Activated T-helper 1 cell treated with anti-CD3 and anti-CD28 coated beads, Interleukin-12 subunit alpha, Interleukin-12 subunit beta, Interleukin-2, Interleukin-4 antibody, amounts not matched to agents 30 ng/mL and 10 ng/mL and 1 ng/mL, durations not matched to agents 14 hours and 24 hours and 36 hours (primary cell): ENCODE measurements at places on chromosomes 12 and 14.

DNA sequence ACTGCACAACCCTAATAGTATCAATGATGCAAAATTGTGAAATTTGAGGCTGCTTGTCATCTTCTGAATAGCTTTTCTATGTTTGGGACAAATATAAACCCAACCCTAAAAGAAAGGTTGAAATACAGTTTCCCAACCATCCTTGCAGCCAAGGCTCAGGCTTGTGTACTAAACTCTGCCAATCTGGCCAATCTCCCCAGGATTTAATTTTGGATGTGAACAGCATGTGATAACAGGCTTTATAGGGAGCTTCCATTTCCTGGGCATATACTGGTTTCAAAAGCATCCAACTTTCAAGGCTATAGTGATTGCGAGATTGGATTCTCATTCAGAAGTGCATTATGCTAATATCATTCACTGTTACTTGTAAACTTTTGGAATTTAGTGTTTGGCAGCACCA, 55.7 kb upstream of the MUCL1 start:
- H3K27me3 ChIP-seq: peaks cover 7% of the 10 kb centered on the region
- no peaks in the 10 kb centered on the region for H3K36me3 ChIP-seq
- DNase-seq: no peak
- H3K4me3 ChIP-seq: no peak overlapping the region

DNA sequence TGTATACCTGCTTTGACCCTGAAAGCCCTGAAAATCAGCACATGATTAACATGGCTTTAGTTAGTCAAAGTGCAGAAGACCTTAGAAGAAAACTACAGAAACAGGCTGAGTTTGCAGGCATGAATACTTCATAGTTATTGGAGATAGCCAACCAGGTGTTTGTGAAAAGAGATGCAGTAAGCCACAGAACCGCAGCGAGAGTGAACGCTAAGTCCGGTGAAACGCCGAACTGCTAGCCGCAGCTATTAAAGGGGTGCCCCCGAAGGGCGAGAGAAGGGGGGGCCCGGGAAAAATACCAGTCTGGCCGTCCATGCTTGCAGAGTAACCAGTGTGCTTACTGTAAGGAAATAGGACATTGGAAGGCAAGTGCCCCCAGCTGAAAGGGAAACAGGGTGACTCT, 784.0 kb upstream of the TMEM132C start:
- DNase-seq: no peak
- no peak overlapping the region for H3K27ac ChIP-seq
- peaks cover 14% of the 10 kb centered on the region for H3K4me1 ChIP-seq
- no peaks in the 10 kb centered on the region for H3K36me3 ChIP-seq
- no peaks in the 10 kb centered on the region for H3K27me3 ChIP-seq

- H3K4me3 ChIP-seq: peak overlapping the region; percentile 99
- peaks cover 7% of the 10 kb centered on the region for H3K36me3 ChIP-seq
- no peak for DNase-seq
- H3K27ac ChIP-seq: peak overlapping the region; percentile 99
- peaks cover 29% of the 10 kb centered on the region for H3K4me1 ChIP-seq
Observed at GRCh38 chr12:100265732-100266584, 921 bp downstream of the DEPDC4 start.

GRCh38 chr12:47020211-47020821, 59.1 kb upstream of the PCED1B start:
- H3K4me1 ChIP-seq: no peaks in the 10 kb centered on the region
- H3K27ac ChIP-seq: no peak overlapping the region
- peaks cover 21% of the 10 kb centered on the region for H3K27me3 ChIP-seq
- no peaks in the 10 kb centered on the region for H3K36me3 ChIP-seq
- no peak overlapping the region for H3K4me3 ChIP-seq
- no peak for DNase-seq

DNA sequence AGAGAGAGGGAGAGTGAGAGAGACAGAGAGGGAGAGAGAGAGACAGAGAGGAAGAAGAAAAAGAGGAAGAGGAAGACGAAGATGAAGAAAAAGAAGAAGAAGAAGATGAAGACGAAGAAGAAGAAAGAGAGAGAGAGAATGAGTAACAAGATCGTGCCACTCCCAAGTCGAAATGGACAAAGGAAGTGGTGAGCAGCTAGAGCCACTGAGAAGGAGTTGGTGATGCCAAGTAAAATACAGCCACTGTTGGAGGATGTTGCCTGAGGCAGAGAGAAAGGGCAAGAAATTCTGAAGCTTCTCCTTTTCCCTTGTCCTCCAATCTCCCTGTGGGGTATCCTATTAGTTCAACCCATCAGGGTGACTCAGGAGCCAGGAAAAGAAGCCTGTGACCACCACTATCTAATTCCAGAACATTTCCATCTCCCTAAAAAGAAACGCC, 12.5 kb upstream of the ANAPC5 start:
- H3K27me3 ChIP-seq: peaks cover 21% of the 10 kb centered on the region
- H3K36me3 ChIP-seq: no peaks in the 10 kb centered on the region
- no peak for DNase-seq
- H3K4me1 ChIP-seq: peaks cover 5% of the 10 kb centered on the region

GRCh38 chr12:67943141-67943892, 45.9 kb upstream of the IFNG-AS1 start:
- H3K27me3 ChIP-seq: peaks cover 6% of the 10 kb centered on the region
- peaks cover 5% of the 10 kb centered on the region for H3K4me1 ChIP-seq
- H3K27ac ChIP-seq: no peak overlapping the region
- H3K36me3 ChIP-seq: no peaks in the 10 kb centered on the region

GRCh38 chr14:103881268-103882201, 34.2 kb upstream of the PPP1R13B start:
- H3K27ac ChIP-seq: no peak overlapping the region
- H3K4me3 ChIP-seq: no peak overlapping the region
- H3K27me3 ChIP-seq: peaks cover 2% of the 10 kb centered on the region
- H3K4me1 ChIP-seq: peaks cover 5% of the 10 kb centered on the region
- no peaks in the 10 kb centered on the region for H3K36me3 ChIP-seq

GRCh38 chr14:89543425-89543790, 126.4 kb upstream of the FOXN3 start:
- H3K4me3 ChIP-seq: no peak overlapping the region
- H3K4me1 ChIP-seq: peaks cover 10% of the 10 kb centered on the region
- DNase-seq: no peak
- H3K27me3 ChIP-seq: no peaks in the 10 kb centered on the region
